Esophagus squamous epithelium (tissue), 5 donors: ENCODE measurements at places on chromosomes 13 and 19. TPM values are rescaled to one million over a fixed set of nuclear protein-coding genes. Genes with fewer than 3 reads are reported as not detected.

The MZT1 gene
- 15.0 TPM for total RNA-seq

The CEACAM7 gene
- 10.5 TPM for total RNA-seq

The PRR36 gene
- total RNA-seq: 0.35 TPM

The ZNF525 gene
- total RNA-seq: 2.3 TPM

The NRTN gene
- 1.5 TPM for total RNA-seq

The GNA15 gene
- 111 TPM for total RNA-seq

The TUBB4A gene
- not detected for total RNA-seq

The CYP4F3 gene
- 31.2 TPM for total RNA-seq

The RASGRP4 gene
- 0.64 TPM for total RNA-seq

The ZNF468 gene
- total RNA-seq: 9.1 TPM

DNA sequence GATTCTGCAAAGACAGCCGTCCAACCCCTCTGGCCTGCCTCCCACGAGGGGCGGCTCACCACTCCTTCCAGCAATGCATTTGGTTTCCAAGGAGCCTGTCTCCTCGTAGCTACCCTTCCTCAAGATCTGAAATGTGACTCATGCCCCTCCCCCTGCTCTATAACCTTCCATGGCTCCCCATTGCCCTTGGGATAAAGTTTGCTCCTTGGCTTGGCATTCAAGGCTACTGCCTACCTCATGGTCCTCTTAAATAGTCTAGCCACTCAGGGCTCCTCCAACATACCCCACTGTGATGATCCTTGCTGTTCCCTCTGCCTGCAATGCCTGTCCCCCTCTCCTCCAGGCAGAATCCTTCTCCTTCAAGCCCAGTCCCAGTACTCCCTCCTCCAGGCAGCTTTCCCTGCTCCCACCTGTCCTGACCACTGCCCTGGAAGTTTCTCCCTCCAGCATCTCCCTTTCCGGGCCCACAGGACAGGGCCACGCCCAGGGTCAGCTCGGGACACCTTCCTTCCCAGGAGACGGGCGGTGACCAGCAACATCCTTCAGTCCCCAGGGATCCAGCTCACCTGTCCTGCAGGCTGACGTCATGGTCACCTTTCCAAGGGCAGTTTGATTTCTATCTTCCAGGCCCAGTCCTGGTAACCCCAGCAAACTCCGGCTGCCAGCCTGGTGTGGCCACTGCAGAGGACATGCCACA, 19.2 kb upstream of the SEMA6B start:
- H3K27me3 ChIP-seq: peaks cover 100% of the 10 kb centered on the region
- H3K4me3 ChIP-seq: no peak overlapping the region
- DNase-seq: no peak
- peaks cover 6% of the 10 kb centered on the region for H3K4me1 ChIP-seq
- peak overlapping the region; percentile 3 for H3K27ac ChIP-seq

- no peak for DNase-seq
- no peaks in the 10 kb centered on the region for H3K36me3 ChIP-seq
- no peaks in the 10 kb centered on the region for H3K4me1 ChIP-seq
- no peak overlapping the region for H3K27ac ChIP-seq
Measured at GRCh38 chr13:47437406-47437805, 540.6 kb upstream of the HTR2A start.

GRCh38 chr19:33464010-33464732, 57.4 kb downstream of the PEPD start:
- H3K27me3 ChIP-seq: no peaks in the 10 kb centered on the region
- no peak overlapping the region for H3K4me3 ChIP-seq
- H3K27ac ChIP-seq: no peak overlapping the region
- no peaks in the 10 kb centered on the region for H3K36me3 ChIP-seq
- DNase-seq: no peak

GRCh38 chr13:84686458-84686857, 804.2 kb upstream of the SLITRK1 start:
- DNase-seq: no peak
- no peak overlapping the region for H3K4me3 ChIP-seq
- H3K4me1 ChIP-seq: no peaks in the 10 kb centered on the region
- no peak overlapping the region for H3K27ac ChIP-seq

GRCh38 chr19:51201712-51202111, 23.2 kb upstream of the CD33 start:
- H3K27me3 ChIP-seq: no peaks in the 10 kb centered on the region
- no peak overlapping the region for H3K27ac ChIP-seq
- no peak for DNase-seq
- H3K4me1 ChIP-seq: no peaks in the 10 kb centered on the region
- H3K36me3 ChIP-seq: no peaks in the 10 kb centered on the region
- no peak overlapping the region for H3K4me3 ChIP-seq

DNA sequence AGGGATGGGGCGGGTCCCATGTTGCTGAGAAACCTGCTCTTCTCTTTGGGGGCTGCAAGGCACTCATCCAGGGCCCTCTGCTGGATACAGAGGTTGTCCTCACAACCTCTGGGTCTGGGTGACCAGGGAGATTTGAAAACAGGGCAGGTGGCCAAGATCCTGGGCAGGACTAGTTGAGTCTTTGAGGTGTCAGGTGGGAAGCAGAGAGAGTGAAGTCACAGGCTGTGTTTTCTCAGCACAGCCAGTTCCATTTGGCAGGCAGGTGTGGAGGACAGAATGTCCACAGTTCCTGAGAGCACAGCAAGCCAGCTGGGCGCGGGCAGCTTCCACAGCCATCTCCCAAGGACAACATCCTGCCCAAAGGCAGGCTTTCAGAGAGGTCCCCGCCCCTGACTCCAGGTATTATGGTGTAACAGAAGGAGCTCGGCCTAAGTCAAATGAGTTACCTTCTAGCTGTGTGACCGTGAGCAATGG, 118.8 kb downstream of the NUFIP1 start:
- H3K27me3 ChIP-seq: no peaks in the 10 kb centered on the region
- H3K4me3 ChIP-seq: no peak overlapping the region
- DNase-seq: no peak
- H3K4me1 ChIP-seq: no peaks in the 10 kb centered on the region
- no peak overlapping the region for H3K27ac ChIP-seq
- H3K36me3 ChIP-seq: no peaks in the 10 kb centered on the region

DNA sequence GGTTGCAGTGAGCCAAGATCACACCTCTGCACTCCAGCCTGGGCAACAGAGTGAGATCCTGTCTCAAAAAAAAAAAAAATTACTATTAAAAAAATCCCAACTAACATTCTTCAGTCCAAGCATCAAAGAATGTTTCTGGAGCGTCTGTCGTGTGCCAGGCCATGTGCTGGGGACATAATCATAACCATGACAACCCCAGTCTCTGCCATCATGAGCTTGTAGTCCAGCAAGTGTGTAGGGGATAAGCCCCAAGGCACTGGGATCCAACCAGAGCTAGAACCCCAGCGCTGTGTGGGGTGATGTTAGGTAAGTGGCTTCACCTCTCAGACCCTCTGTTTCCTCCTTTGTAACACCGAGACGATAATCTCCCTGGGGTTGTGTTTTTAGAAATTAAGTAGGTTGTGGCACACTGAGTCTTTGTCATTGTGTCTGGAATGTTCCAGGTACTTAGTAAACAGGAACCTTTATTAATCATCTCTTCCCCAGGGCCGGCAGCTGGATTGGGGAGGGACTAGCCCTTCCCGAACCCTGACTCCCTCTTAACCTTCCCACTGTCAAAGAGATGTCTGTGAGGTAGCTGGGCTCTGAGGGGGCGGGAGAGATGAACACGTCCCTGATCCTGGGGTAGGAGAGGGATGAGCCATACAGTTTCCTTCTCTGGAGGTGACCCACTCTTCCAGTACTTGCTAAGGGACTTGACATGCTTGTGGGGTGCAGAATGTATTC, 5.2 kb downstream of the ITPKC start:
- H3K4me1 ChIP-seq: peaks cover 27% of the 10 kb centered on the region
- peak overlapping the region; percentile 100 for H3K27ac ChIP-seq
- no peaks in the 10 kb centered on the region for H3K27me3 ChIP-seq

GRCh38 chr13:102977471-102977870, 88.7 kb downstream of the SLC10A2 start:
- H3K4me3 ChIP-seq: no peak overlapping the region
- H3K4me1 ChIP-seq: no peaks in the 10 kb centered on the region
- H3K36me3 ChIP-seq: no peaks in the 10 kb centered on the region
- no peaks in the 10 kb centered on the region for H3K27me3 ChIP-seq

DNA sequence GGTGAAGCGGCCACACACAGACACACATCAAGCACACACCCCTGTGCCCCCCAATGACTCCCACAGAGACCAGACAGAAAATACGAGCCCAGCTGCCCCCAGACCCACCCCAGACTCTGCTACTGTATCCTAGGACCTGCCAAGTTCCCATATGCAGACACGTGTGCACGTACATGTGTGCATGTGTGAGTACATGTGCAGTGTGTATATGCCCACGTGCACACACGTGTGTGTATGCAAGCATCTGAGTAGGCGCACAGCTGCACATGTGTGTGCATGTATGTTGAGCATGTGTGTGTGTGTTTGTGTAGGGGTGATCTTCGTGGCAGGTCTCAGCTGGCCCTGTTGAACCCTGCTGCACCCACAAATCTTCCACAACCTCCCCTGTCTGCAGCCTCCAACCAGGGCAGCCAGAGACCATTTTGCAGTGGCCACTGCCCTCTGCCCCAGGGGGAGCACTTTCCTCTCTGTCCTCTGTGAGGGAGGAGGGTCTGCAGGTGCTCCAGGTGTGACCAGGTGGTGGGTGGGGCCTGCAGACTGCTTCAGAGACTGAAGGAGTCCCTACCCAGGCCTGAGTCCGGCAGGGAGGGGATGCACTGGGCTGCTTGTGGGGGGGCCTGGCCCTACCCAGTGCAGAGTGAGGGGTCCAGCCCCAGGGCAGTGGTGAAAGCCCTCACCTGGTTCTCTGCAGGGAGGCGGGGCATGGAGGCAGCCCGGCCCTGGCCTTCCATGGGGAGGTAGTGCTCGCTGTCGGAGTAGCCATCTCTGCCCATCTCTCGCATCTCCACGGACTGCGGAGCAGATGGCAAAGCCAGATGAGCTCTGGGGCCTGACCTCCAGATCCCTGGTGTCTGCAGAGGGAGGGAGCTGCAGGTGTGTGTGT, 61.5 kb downstream of the IER2 start:
- DNase-seq: no peak
- no peak overlapping the region for H3K27ac ChIP-seq
- H3K27me3 ChIP-seq: no peaks in the 10 kb centered on the region
- H3K4me1 ChIP-seq: peaks cover 5% of the 10 kb centered on the region

DNA sequence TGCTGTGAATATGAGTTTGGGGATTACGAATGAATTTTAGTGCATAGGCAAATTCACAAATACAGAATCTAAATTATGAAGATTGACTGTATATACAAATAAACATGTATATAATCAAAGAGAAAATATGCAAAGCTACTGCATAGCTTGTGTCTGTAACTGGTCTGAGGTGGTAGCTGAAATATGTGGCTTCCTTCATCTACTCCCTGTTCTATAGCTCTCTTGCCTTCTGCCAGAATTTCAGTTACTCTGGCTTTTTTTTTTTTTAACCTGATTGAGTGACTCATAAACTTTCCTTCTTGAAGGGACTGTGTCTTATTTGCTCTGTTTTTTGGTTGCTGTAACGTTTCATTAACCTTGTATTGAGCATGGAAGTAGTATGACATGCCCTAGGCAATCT, 26.6 kb downstream of the DNAJC3 start:
- no peak for DNase-seq
- H3K36me3 ChIP-seq: no peaks in the 10 kb centered on the region
- H3K27ac ChIP-seq: no peak overlapping the region
- no peaks in the 10 kb centered on the region for H3K27me3 ChIP-seq

DNA sequence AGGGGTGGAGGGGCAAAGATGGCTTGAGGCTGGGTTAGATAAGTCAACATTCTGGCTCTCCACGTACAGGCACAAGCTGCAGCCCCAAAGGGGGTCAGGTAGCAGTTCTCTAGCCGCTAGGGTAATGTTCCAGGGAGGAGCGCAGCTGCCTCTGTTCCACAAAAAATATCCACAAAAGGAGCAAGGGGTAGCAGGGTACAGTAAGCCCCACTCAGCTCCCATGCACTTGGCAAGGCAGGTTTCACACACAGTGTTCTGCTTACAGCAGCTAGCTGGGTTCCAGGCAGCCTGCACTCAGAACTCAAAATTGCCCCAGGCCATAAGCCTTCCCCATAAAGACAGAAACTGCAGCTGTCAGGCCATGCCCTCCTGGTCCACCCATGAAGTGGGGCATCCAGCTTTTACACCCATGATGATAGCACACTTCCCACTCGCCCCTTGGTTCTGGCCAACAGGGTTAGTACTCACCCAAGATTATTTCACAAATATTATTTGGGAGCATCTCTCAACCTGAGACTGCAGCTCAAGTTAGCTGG, 130.0 kb downstream of the CYSLTR2 start:
- no peaks in the 10 kb centered on the region for H3K36me3 ChIP-seq
- no peak overlapping the region for H3K4me3 ChIP-seq
- no peaks in the 10 kb centered on the region for H3K4me1 ChIP-seq
- H3K27me3 ChIP-seq: no peaks in the 10 kb centered on the region

DNA sequence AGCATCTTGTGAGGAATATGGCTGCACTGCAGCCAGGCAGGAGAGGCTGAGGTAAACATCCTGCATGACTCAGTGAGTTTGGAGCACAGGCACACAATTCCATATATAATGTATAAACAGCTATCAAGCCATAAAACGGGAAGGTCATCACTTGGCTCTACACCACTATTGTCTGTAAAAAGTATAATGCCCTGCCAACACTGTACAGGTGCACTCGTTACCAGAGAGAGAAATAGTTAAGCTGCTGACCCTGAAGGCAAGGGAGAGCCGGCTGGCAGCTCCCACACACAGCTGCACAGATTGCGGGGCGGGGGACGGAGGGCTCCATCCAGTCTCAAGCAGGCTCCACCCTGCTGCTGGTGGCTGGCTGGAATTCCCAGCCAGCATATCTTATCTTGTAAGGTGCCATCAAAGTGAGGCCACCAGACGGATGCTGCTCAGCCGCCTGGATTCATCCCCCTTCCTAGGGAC, 668.1 kb downstream of the SLITRK5 start:
- no peaks in the 10 kb centered on the region for H3K27me3 ChIP-seq
- no peak overlapping the region for H3K27ac ChIP-seq
- no peak for DNase-seq
- H3K4me1 ChIP-seq: no peaks in the 10 kb centered on the region
- H3K4me3 ChIP-seq: no peak overlapping the region
- no peaks in the 10 kb centered on the region for H3K36me3 ChIP-seq

- no peaks in the 10 kb centered on the region for H3K27me3 ChIP-seq
- H3K4me3 ChIP-seq: no peak overlapping the region
- H3K4me1 ChIP-seq: no peaks in the 10 kb centered on the region
- H3K36me3 ChIP-seq: no peaks in the 10 kb centered on the region
- no peak for DNase-seq
- H3K27ac ChIP-seq: no peak overlapping the region
Measured at GRCh38 chr13:33289966-33290365, 4.4 kb upstream of the STARD13 start.

DNA sequence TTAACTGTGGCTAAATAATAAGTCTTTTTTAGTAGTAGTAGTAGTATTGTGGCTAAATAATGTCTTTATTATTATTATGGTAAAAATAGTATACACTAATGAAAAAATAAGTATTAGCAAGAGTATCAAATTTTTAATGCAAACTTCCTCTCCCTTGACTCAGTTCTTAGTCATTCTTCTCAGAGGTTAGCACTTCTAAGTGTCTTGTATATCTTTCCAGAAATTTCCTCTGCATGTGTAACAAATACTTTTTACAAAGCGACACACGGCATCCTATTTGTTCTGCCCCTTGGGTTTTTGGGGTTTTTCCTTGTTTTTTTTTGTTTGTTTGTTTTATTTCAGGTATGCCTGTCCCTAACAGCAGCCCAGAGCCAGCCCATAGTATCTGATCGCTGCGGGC, 20.9 kb downstream of the SIN3B start:
- no peaks in the 10 kb centered on the region for H3K27me3 ChIP-seq
- H3K4me3 ChIP-seq: no peak overlapping the region
- H3K4me1 ChIP-seq: no peaks in the 10 kb centered on the region
- H3K27ac ChIP-seq: no peak overlapping the region
- peaks cover 33% of the 10 kb centered on the region for H3K36me3 ChIP-seq
- DNase-seq: no peak

- H3K4me1 ChIP-seq: no peaks in the 10 kb centered on the region
- no peak overlapping the region for H3K27ac ChIP-seq
- no peak for DNase-seq
- no peaks in the 10 kb centered on the region for H3K36me3 ChIP-seq
- no peak overlapping the region for H3K4me3 ChIP-seq
Measured at GRCh38 chr13:104980586-104980985, 1554.9 kb downstream of the EFNB2 start.
